Ovary (tissue), 10 donors: ENCODE measurements at places on chromosomes 16 and 17. TPM values are rescaled to one million over a fixed set of nuclear protein-coding genes. Genes with fewer than 3 reads are reported as not detected.
A peak's percentile ranks its signal among the peaks of the same experiment; 100 is the strongest.

GRCh38 chr16:73949574-73950320 is 346.9 kb upstream of the PSMD7 start:
- peaks cover 5% of the 10 kb centered on the region for H3K4me1 ChIP-seq
- no peak overlapping the region for H3K27ac ChIP-seq
- no peaks in the 10 kb centered on the region for H3K27me3 ChIP-seq
- DNase-seq, result no peak
- H3K36me3 ChIP-seq, result no peaks in the 10 kb centered on the region

FA2H gene
- 0.80 TPM for total RNA-seq

GRCh38 chr17:6660805-6661463 is 9.4 kb downstream of the C17orf100 start:
- no peaks in the 10 kb centered on the region for H3K27me3 ChIP-seq
- no peak overlapping the region for H3K4me3 ChIP-seq
- no peak for DNase-seq
- H3K4me1 ChIP-seq, result no peaks in the 10 kb centered on the region

- no peaks in the 10 kb centered on the region for H3K36me3 ChIP-seq
- no peak overlapping the region for H3K4me3 ChIP-seq
- DNase-seq, result peak; percentile 61
Observed at GRCh38 chr16:57576429-57576870, 34.0 kb downstream of the ADGRG5 start.
